ENCODE measurements at places on chromosomes 1 and 21. TPM values are rescaled to one million over a fixed set of nuclear protein-coding genes. Genes with fewer than 3 reads are reported as not detected.
A peak's percentile ranks its signal among the peaks of the same experiment; 100 is the strongest.

DNA sequence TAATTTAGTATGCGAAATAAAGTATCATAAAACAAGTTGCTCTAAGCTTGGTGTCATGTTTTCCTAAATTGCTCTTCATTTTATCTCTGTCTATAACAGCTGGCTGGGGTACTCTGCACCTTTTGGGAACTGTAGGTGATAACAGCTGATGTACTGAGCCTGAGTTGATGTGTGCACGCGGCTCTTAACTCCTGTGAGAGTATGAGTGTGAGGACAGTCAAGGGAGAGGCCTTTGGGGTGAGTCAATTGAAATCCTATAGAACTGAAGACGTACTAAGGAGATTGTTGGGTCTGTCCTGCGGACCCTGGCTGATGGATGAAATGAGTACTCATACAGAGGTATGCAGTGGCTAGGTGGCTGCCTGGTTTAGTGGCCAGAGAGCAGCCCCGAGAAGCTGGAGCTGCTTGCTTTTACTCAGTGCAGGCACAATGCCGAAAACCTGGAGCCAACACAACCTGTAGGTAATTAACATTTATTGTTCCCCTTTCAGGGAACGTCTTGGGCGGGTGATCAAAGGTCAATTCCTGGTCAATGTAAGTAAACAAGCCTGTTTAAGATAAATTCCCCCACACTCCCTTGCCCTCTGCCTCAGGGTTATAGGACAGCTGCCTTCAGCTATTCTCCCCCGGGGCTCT lies 188.5 kb downstream of the PRDM2 start:
- peak overlapping the region; percentile 50 for H3K27ac ChIP-seq
- peaks cover 7% of the 10 kb centered on the region for H3K27me3 ChIP-seq
- H3K36me3 ChIP-seq, result no peaks in the 10 kb centered on the region
- DNase-seq, result peak; percentile 96
- peaks cover 19% of the 10 kb centered on the region for H3K4me1 ChIP-seq

DNA sequence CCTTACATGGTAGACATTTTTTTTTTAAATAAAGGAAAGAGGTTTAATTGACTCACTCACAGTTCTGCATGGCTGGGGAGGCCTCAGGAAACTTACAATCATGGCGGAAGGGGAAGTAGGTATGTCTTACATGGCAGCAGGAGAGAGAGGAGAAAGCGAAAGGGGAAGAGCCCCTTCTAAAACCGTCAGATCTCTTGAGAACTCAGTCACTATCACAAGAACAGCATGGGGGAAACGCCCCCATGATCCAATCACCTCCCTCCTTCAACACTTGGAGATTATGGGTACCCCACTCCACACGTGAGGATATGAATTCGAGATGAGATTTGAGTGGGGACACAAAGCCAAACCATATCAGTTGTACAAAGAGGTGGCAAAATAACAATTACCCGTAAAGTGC lies 301.7 kb downstream of the GRIK1 start:
- H3K36me3 ChIP-seq, result no peaks in the 10 kb centered on the region
- no peak overlapping the region for H3K27ac ChIP-seq
- H3K27me3 ChIP-seq, result no peaks in the 10 kb centered on the region
- peaks cover 3% of the 10 kb centered on the region for H3K4me1 ChIP-seq

GRCh38 chr1:13528320-13528719 lies 14.5 kb upstream of the LRRC38 start:
- no peak overlapping the region for H3K27ac ChIP-seq
- no peaks in the 10 kb centered on the region for H3K36me3 ChIP-seq
- no peaks in the 10 kb centered on the region for H3K27me3 ChIP-seq
- DNase-seq, result no peak

DNA sequence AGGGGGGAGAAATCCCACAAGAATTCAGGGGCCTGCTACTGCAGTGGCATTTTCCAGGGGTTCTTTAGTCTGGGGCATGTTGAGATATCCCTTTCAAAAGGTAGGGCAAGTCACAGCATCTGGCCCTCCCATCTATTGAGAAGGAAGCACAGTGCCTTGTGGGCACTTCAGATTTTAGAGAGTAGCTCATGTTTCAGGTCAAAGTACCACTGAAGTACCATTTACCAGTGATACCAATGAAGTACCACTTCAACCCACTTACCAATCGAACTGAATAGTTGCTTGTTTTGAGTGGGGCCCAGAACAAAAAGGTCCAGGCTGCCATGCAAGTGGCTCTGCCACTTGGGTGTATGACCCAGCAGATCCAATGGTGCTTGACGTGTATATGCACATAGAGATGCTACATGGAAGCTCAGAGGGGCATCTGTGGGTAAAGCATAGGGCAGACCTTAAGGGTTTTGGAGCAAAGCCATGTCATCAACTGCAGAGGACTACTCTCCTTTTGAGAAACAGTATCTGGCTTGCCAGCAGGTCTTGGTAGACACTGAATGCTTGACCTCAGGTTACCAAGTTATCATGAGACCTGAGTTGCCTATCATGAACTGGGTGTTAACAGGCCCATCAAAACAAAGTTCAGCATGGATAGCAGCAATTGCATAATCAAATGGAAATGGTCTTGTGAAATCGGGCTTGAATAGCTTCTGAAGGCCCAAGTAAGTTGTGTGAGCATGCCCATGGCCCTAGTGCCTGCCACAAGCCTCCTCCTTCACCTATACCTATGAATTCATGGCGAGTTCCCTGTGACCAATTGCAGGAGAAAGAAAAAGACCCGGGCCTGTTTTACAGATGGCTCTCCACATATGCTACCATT lies 23.5 kb downstream of the PLA2G2D start:
- H3K4me1 ChIP-seq, result peaks cover 2% of the 10 kb centered on the region
- no peaks in the 10 kb centered on the region for H3K27me3 ChIP-seq
- no peak for DNase-seq
- no peak overlapping the region for H3K4me3 ChIP-seq
- no peaks in the 10 kb centered on the region for H3K36me3 ChIP-seq

GRCh38 chr1:107829036-107829770 lies 135.8 kb downstream of the VAV3 start:
- peaks cover 3% of the 10 kb centered on the region for H3K27me3 ChIP-seq
- H3K36me3 ChIP-seq, result no peaks in the 10 kb centered on the region
- no peak overlapping the region for H3K4me3 ChIP-seq
- H3K27ac ChIP-seq, result no peak overlapping the region
- no peaks in the 10 kb centered on the region for H3K4me1 ChIP-seq

GRCh38 chr1:33925586-33925985 lies 61.7 kb downstream of the HMGB4 start:
- DNase-seq, result no peak
- H3K27me3 ChIP-seq, result no peaks in the 10 kb centered on the region
- no peaks in the 10 kb centered on the region for H3K4me1 ChIP-seq
- H3K27ac ChIP-seq, result no peak overlapping the region

- no peaks in the 10 kb centered on the region for H3K27me3 ChIP-seq
- DNase-seq, result no peak
- H3K36me3 ChIP-seq, result no peaks in the 10 kb centered on the region
- no peak overlapping the region for H3K27ac ChIP-seq
Measured at GRCh38 chr1:192005976-192006375, 152.3 kb upstream of the RGS18 start.

GRCh38 chr1:234725177-234726132 lies 115.5 kb upstream of the IRF2BP2 start:
- no peak overlapping the region for H3K4me3 ChIP-seq
- H3K27ac ChIP-seq, result peak overlapping the region; percentile 96
- no peaks in the 10 kb centered on the region for H3K27me3 ChIP-seq
- H3K36me3 ChIP-seq, result no peaks in the 10 kb centered on the region

DNA sequence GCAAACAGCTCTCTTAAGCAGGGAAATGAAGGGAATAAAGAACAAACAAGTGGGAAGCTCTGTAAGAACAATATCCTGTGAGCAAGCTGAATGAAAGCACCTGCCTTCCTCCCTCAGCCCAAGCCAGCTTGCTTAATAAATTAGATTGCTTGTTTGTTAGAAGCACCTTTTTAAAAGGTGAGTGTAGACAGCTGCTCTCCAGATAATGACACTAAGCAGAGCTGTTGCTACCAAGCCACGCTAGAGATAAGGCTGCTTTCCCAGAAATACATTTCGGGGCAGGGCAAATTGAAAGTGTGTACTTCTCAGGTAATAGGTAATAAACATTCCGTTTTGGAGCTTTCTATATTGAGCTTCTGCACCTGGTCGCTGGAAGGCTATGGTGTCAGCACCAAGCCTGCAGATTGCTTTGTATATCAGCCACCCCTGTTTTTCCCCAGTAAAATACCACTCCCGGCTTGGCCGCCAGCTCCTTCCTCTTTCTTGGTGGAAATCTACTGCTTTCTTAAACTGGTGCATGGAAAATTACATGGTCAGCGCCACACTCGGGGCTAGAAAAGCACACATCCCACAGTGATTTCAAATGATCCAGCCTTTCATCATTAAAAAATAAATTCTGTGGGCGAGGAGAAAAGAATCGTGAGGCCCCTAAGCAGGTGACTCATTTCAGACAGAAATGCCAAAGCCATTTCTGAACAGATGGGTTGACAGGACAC lies 151.3 kb downstream of the ETS2 start:
- H3K36me3 ChIP-seq, result no peaks in the 10 kb centered on the region
- H3K27me3 ChIP-seq, result no peaks in the 10 kb centered on the region
- no peak overlapping the region for H3K4me3 ChIP-seq

DNA sequence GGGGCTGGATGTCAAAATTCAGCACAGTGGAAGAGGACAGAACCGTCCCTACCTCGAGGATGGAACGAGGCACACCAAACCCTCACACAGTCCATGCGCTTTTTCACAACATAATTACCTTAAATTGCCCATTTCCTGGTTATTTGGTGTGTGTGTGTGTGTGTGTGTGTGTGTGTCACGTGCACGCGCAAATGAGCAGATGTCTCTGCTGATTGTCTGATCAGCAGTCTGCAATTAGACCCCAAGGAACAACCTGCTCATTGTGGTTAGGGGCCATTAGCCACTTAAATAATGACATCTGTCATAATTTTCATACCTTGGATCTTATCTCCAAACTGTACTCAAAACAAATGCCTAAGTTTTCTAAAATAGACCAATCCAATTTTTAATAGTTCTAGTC lies 23.2 kb downstream of the AVPR1B start:
- H3K27me3 ChIP-seq, result no peaks in the 10 kb centered on the region
- no peaks in the 10 kb centered on the region for H3K4me1 ChIP-seq
- DNase-seq, result no peak

DNA sequence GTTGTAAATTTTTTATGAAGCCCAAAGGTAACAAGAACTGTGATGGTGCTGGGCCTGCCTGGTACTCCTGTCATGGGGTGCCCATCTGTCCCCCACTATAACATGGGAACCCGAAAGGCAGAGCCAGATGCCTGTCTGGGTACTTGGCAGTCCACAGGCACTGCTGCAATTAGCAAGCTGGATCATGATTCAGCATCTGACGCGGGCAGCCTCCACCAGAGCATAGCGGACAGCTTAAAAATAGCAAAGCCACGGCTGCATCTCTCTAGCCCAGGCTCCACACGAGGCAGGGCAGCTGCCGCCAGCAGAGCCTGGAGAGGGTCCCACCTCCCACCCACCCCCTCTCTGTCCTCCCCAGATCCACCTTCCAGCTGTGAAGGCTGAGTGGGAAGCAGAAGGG lies 22.9 kb downstream of the SUSD4 start:
- no peaks in the 10 kb centered on the region for H3K36me3 ChIP-seq
- H3K27me3 ChIP-seq, result no peaks in the 10 kb centered on the region
- H3K27ac ChIP-seq, result no peak overlapping the region
- H3K4me3 ChIP-seq, result no peak overlapping the region
- DNase-seq, result no peak

GRCh38 chr1:182191381-182192115 lies 130.0 kb upstream of the ZNF648 start:
- no peak for DNase-seq
- no peaks in the 10 kb centered on the region for H3K36me3 ChIP-seq
- H3K27me3 ChIP-seq, result no peaks in the 10 kb centered on the region
- no peaks in the 10 kb centered on the region for H3K4me1 ChIP-seq

GRCh38 chr1:47574451-47575165 lies 136.8 kb downstream of the FOXD2 start:
- no peak overlapping the region for H3K27ac ChIP-seq
- peaks cover 2% of the 10 kb centered on the region for H3K27me3 ChIP-seq
- no peaks in the 10 kb centered on the region for H3K36me3 ChIP-seq
- no peaks in the 10 kb centered on the region for H3K4me1 ChIP-seq

DNA sequence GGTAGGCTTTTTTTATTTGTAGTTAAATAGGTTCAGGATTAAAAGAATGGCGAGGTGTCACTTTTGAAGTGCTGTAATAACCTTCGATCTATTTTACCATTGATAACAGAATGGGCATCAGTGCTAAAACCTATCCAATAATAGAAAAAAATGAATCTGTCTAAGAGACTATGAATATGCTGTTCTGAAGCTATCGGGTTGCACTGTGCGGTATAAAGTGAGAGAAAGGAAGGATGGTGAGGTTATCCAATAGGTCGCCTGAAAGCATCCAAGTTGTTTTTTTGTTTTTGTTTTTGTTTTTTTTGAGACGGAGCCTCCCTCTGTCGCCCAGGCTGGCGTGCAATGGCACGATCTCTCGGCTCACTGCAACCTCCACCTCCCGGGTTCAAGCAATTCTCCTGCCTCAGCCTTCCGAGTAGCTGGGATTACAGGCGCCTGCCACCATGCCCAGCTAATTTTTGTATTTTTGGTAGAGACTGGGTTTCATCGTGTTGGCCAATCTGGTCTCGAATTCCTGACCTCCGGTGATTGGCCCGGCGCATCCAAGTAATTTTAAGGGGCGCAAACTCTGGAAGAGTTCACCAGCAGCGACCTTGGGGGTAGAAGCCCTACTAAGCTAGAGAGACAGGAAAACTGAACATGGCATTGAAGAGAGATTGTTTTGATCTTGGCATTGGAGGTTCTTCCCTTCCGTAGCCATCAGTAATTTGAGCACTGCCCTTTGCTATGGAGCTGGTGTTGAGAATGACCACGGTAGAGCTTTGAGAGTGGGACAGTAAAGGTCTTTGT lies 8.7 kb upstream of the MDM4 start:
- peak overlapping the region; percentile 71 for H3K27ac ChIP-seq
- H3K4me3 ChIP-seq, result peak overlapping the region; percentile 42
- H3K4me1 ChIP-seq, result peaks cover 7% of the 10 kb centered on the region

DNA sequence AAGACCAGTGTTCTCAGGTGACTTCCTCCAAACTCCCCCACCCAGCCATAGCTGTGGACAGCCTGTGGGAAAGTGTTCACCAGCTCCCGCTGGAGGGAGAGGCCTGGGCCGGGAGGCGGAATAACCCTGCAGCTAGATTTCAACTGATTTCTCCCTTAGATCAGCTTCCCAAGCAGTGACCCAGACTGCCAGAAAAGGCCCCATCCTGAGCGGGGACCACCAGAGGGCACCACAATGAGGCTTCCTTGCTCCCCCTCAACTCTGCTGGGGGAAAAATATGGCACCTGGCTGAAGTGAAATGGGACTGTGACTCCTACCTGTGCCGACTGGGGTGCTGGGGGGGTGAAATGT lies 50.8 kb downstream of the RHBG start:
- H3K4me1 ChIP-seq, result no peaks in the 10 kb centered on the region
- DNase-seq, result no peak
- H3K36me3 ChIP-seq, result no peaks in the 10 kb centered on the region
- H3K4me3 ChIP-seq, result no peak overlapping the region
- H3K27me3 ChIP-seq, result peaks cover 35% of the 10 kb centered on the region

DNA sequence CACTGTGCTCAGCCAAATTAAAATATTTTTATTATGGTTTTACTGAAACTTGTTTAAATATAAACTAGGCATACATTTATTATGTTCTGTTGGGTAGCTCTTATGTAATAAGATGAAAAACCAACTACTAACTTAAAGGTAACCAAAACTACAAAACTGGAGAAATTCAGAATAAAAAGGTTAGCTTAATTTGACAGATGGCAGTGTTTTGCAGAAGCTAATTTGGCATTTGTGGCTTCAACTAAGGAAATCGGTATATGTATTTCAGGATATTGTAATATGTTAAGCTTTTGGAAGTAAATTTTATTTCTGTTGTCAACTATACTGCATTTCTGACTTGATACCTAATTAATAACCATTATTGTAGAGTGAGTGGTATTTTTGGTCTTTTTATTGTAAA lies 18.8 kb downstream of the USP25 start:
- no peaks in the 10 kb centered on the region for H3K27me3 ChIP-seq
- H3K4me1 ChIP-seq, result peaks cover 3% of the 10 kb centered on the region
- no peak for DNase-seq
- no peak overlapping the region for H3K4me3 ChIP-seq
- H3K27ac ChIP-seq, result no peak overlapping the region

C4BPB gene
- polyA plus RNA-seq, result 8.6 TPM

CFHR1 gene
- polyA plus RNA-seq, result not detected

RNF186 gene
- 47.0 TPM for polyA plus RNA-seq

Measured in small intestine (tissue), 16 donors.